ENCODE measurements at places on chromosomes 2 and 18. TPM values are rescaled to one million over a fixed set of nuclear protein-coding genes. Genes with fewer than 3 reads are reported as not detected.

DNA sequence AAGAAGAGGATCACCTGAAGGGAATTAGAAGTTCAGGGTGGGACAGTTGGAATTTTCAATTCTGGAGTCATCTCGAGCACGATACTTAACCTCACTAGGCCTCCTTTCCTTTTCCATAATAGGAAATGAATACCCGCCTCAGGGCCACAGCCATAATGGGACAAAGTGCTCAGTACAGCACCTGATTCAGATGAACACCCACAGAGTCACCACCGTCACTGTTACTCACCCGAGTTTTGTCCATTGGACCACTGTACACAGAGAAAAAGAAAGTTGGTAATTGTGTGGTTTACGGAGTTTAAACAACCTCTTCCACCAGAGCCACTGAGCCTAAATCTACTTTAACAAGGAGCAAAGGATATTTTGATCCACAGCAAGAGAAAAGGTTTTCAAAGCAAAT is 122.0 kb upstream of the NDUFV2 start:
- H3K36me3 ChIP-seq: no peaks in the 10 kb centered on the region
- peaks cover 8% of the 10 kb centered on the region for H3K4me1 ChIP-seq
- H3K4me3 ChIP-seq: no peak overlapping the region
- no peaks in the 10 kb centered on the region for H3K27me3 ChIP-seq
- no peak for DNase-seq

DNA sequence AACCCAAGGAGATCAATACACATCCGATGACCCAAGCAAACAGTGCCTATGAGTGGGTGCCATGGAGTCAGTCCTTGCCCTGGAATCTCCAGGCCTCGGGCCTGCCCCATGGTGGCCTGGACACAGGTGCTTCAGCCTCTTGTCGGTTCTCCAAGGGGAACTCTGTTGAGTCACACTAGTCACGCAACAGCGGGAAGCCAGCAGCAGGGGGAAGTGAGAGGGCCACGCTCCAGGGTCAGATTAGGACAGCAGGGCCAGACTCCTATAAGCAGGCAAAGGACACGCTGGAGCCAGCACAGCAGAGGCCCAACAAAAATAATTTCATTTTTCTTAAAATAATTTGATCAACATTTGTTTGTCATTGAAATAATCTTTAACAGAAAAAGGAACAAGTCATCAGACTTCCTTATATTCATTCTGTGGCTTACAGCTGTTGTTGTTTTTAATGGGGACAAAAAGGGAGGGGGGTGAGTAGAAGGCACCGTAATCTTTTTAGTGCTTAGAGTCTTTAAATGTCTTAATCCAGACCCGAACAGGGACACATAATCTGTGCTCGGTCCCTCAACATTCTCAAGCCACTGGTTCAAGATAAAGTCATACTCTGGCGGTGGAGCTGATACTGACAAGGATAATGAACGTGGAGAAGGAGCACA is 16.4 kb upstream of the ARMC9 start:
- DNase-seq: peak; percentile 50
- H3K27me3 ChIP-seq: no peaks in the 10 kb centered on the region
- H3K27ac ChIP-seq: no peak overlapping the region
- no peaks in the 10 kb centered on the region for H3K36me3 ChIP-seq
- peaks cover 8% of the 10 kb centered on the region for H3K4me1 ChIP-seq
- no peak overlapping the region for H3K4me3 ChIP-seq

DNA sequence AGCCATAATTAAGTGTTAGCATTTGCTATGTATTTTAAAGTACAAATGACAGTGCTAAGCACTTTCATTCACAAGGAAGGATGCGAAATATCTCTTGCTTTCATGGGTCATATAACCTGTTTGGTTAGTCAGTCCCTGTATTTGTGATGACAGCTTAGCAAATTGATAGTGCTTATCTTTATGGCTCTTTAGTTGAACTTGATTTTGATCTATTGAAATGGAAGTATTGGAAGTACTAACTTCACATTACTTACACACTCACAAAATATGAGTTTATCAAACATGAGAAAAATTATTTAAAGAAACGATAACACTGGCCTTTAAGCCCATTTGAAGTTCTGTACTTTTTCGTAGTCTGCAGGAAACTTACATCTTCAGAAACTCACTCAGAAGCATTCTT is 97.4 kb upstream of the NEUROD1 start:
- H3K4me1 ChIP-seq: peaks cover 12% of the 10 kb centered on the region
- H3K27ac ChIP-seq: no peak overlapping the region
- no peaks in the 10 kb centered on the region for H3K36me3 ChIP-seq

DNA sequence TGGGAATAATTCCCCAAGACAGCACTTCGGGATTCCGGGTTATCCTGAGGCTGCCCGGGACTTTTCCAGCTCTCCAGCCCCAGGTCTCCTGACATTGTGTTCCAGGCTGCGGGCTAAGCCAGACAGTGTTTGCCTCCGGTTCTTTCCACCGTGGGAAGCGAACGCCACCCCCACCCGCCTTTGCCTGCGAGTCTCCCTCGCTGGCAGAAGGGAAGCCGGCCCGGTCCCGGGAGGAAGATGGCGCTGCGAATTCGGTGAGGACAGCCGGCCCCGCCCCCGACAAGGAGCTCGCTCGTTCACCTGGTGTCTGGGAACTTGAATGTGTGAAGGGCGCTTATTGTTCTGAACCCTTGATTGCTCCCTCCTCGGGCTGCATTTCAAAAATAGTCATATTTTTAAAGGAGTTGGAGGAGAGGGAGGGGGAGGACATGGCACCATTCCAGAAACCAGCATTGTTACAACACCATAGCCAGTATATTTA is 2.9 kb downstream of the LRATD1 start:
- H3K4me3 ChIP-seq: peak overlapping the region; percentile 38
- H3K27ac ChIP-seq: no peak overlapping the region
- no peaks in the 10 kb centered on the region for H3K4me1 ChIP-seq
- H3K36me3 ChIP-seq: no peaks in the 10 kb centered on the region
- H3K27me3 ChIP-seq: peaks cover 25% of the 10 kb centered on the region

GRCh38 chr2:138298900-138299299 is 202.7 kb upstream of the SPOPL start:
- H3K36me3 ChIP-seq: no peaks in the 10 kb centered on the region
- no peaks in the 10 kb centered on the region for H3K27me3 ChIP-seq
- H3K4me3 ChIP-seq: no peak overlapping the region

- no peak overlapping the region for H3K27ac ChIP-seq
- peaks cover 6% of the 10 kb centered on the region for H3K4me1 ChIP-seq
- peaks cover 12% of the 10 kb centered on the region for H3K36me3 ChIP-seq
- no peak overlapping the region for H3K4me3 ChIP-seq
Observed at GRCh38 chr2:241767464-241768250, 9.0 kb upstream of the GAL3ST2 start.

DNA sequence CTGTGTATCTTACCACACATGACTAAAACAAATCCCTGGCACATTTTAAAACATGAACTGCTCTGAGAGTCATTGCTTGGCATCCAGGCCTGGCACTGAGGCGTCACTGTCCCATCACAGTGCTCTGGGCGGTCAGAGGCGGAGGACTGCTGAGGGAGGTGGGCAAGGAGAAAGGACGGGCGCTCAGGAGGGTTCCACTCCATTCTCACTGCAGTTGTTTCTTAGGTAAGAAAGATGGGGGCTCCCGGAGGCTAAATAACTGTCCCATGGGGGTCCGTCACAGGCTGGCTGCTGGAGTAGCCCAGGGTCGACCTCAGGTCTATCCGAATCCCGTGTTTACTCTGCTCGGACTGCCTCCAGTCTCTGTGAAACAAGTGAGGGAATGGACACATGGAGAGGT is 117.5 kb downstream of the FAM168B start:
- H3K36me3 ChIP-seq: no peaks in the 10 kb centered on the region
- H3K27me3 ChIP-seq: no peaks in the 10 kb centered on the region
- no peak overlapping the region for H3K4me3 ChIP-seq
- no peak for DNase-seq

- H3K4me3 ChIP-seq: no peak overlapping the region
- peaks cover 23% of the 10 kb centered on the region for H3K4me1 ChIP-seq
- no peak overlapping the region for H3K27ac ChIP-seq
- H3K36me3 ChIP-seq: no peaks in the 10 kb centered on the region
Observed at GRCh38 chr2:158994920-158995676, 26.7 kb downstream of the TANC1 start.

GRCh38 chr2:111697560-111697959 is 186.4 kb downstream of the ANAPC1 start:
- no peaks in the 10 kb centered on the region for H3K36me3 ChIP-seq
- peaks cover 6% of the 10 kb centered on the region for H3K4me1 ChIP-seq
- DNase-seq: no peak
- H3K4me3 ChIP-seq: no peak overlapping the region
- H3K27me3 ChIP-seq: no peaks in the 10 kb centered on the region

DNA sequence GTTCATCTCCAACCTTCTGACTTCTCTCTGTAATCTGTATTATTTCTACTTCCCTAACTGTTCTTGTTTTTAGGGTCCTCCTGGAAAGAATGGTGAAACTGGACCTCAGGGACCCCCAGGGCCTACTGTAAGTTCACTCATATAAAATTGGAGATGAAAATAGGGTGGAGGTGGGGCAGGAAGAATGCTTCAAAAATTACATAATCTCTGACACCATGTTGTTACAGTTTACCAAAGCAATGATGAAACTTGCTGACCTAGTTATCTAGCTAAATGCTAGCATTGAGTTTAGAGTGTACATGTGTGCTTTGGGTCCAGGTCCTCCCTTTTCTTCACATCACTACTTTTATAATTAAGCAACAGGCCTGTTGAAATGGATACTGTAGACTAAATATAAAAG is 23.1 kb downstream of the COL3A1 start:
- peak overlapping the region; percentile 78 for H3K27ac ChIP-seq
- no peak overlapping the region for H3K4me3 ChIP-seq
- peaks cover 86% of the 10 kb centered on the region for H3K36me3 ChIP-seq

GRCh38 chr2:48170281-48170680 is 264.0 kb upstream of the FBXO11 start:
- no peak overlapping the region for H3K27ac ChIP-seq
- no peaks in the 10 kb centered on the region for H3K27me3 ChIP-seq
- DNase-seq: peak; percentile 69
- no peaks in the 10 kb centered on the region for H3K36me3 ChIP-seq
- H3K4me1 ChIP-seq: peaks cover 3% of the 10 kb centered on the region

- H3K36me3 ChIP-seq: no peaks in the 10 kb centered on the region
- peaks cover 14% of the 10 kb centered on the region for H3K4me1 ChIP-seq
- no peak overlapping the region for H3K4me3 ChIP-seq
Observed at GRCh38 chr2:37561615-37562569, 109.5 kb downstream of the CDC42EP3 start.

DNA sequence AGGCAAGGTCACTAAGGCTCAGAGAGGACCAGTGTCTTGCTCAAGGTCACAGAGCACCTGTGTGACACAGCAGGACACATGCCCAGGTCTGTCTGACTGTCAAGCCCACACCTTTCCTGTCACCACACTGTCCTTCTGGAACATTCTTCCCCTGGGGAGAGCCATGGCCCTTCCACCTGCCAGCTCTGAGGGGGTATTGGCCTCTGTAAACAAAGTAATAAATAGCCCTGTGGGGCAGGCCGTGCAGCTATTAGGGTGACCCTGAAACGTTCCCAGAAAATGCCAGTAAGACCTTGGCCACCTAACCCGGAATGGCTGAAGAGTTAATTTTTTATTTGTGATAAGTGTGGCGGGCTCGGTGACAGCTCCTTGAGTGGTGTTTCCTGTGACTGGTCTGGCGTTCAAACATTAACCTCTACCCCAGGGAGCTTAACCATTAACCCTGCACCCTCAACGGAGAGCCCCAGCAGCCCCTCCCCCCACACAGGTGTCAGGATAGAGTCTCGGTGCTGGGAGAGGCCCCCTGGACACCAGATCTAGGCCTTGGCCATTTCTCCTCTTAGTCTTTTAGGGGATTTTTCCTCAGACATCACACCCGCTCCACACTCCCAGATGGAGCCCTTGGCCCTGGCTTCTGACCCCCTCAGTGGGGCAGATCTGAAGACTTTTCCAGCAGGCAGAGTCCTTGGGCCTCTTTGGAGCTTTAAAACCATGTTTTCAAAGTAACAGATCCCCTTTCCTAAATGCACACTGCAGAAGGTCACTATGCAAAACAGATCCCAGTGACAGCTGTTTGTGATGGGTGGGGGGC is 36.6 kb downstream of the SCTR start:
- peaks cover 4% of the 10 kb centered on the region for H3K4me1 ChIP-seq
- no peak overlapping the region for H3K4me3 ChIP-seq
- no peaks in the 10 kb centered on the region for H3K36me3 ChIP-seq
- H3K27me3 ChIP-seq: peaks cover 20% of the 10 kb centered on the region
- no peak for DNase-seq
- H3K27ac ChIP-seq: no peak overlapping the region

DNA sequence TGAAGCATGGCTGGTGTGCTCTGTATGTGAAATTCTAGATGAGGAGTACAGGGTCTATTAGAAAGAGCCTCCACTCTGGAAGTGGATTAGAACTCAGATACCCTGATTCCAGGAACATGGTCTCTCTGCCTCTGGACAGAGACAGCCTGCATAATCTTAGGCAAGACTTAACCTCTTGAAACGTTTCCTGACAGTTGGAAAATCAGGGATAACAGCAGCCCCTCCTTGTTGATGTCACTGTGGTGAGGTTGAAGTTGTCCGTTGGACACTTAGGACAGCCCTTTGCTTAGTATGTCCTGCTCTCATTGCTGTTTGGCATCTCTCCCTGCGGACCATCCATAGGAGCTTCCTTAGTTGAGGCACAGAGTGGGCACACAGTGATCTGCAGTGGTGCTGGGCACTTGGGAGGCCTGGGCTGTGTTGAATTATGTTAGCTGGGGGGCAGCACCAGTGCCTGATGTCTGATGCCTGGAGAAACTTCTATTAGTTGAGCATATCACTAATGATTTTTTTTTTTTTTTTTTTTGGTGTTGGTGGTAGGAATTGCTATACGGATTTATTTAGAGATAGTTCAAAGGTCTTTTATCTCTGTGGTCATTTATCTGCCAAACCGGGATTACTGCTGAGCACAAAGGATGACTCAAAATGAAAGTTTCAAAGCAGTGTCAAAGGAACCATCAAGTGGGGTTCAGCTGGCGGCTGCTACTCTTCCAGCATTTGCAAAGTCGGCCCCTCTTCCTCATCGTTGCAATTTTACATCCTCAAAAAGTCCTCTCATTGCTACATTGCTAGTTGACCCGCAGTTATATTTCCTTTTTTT is 28.8 kb downstream of the SETBP1 start:
- DNase-seq: no peak
- H3K36me3 ChIP-seq: no peaks in the 10 kb centered on the region
- H3K27me3 ChIP-seq: no peaks in the 10 kb centered on the region
- peaks cover 3% of the 10 kb centered on the region for H3K4me1 ChIP-seq

DNA sequence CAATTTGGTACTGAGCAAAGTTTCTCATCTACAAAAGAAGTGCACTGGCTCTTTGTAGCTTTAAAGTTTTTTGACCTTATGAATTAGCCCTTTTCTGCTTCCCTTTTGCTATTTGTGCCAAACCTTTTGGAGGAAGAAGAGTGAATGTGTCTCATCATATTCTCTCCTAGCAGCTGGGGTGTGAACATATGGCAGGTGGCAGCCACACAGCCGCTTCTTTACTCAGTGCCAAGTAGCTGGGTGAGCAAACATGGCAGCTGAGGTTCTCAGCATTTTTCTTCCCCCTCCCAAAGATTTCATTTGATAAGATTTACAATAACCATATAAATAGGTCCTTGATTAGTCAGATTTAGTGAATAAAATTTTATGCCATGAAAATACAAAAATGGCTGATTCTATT is 46.7 kb upstream of the STK17B start:
- H3K4me3 ChIP-seq: no peak overlapping the region
- no peaks in the 10 kb centered on the region for H3K4me1 ChIP-seq
- no peaks in the 10 kb centered on the region for H3K36me3 ChIP-seq
- no peak overlapping the region for H3K27ac ChIP-seq
- no peaks in the 10 kb centered on the region for H3K27me3 ChIP-seq
- no peak for DNase-seq

IL1B gene
- 3.6 TPM for total RNA-seq

ACSL3 gene
- 84.2 TPM for total RNA-seq

DSG1 gene
- not detected for total RNA-seq

SMYD1 gene
- not detected for total RNA-seq

SLC9A4 gene
- not detected for total RNA-seq

G6PC2 gene
- total RNA-seq: not detected

POLE4 gene
- 16.7 TPM for total RNA-seq

KCNF1 gene
- 0.56 TPM for total RNA-seq

SGPP2 gene
- total RNA-seq: not detected

Data from IMR-90 (cell line).